ENCODE measurements at places on chromosomes 5 and 9.

DNA sequence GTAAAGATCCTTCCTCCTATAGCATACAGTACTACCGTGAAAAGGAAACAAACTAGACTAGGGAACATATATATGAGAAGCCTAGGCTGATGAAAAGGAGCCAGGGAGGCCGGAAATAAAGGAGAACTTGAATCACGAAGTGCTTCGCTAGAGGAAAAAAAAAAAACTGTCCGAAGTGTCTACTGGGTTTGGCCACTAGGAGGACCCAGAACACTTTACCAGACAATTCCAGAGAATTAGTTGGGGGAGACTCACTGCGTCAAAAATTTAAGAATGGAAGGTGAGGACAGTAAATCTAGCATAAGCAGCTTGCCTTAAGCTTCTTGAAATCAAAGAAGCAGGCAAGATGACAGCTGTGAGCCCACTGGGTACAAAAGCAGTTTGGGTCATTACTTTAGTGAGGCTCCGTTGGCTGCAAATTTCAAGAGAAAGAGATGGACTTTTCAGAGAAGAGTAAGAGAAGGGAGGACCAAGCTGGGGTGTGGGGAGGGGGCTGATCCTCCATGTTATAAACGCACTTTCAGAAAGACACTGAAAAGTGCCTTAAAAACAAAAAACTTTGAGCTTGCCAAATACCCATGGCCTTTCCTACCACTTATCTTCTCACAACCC, 47.4 kb downstream of the P4HA2 start:
- no peak for DNase-seq

DNA sequence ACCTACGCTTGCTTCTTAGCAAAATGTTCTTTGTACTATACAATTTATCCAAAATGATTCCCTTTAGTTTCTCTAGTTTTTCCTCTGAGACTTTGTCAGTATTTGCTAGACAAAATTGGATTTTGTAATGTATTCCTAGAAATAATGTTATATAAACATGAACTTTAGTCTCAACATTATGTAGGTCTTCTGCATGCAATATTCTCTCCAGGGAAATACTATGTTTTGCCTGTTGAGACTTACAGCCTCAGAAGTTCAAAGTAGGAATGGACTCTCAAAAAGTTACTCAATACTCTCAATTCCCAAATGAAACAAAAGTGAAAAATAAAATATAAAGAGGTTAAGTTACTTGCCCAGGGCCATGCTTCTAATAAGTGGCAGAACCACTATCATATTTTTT, 24.8 kb upstream of the SMC2 start:
- DNase-seq, result no peak

GRCh38 chr9:96020300-96020791, 144.9 kb downstream of the ERCC6L2 start:
- no peak for DNase-seq

DNA sequence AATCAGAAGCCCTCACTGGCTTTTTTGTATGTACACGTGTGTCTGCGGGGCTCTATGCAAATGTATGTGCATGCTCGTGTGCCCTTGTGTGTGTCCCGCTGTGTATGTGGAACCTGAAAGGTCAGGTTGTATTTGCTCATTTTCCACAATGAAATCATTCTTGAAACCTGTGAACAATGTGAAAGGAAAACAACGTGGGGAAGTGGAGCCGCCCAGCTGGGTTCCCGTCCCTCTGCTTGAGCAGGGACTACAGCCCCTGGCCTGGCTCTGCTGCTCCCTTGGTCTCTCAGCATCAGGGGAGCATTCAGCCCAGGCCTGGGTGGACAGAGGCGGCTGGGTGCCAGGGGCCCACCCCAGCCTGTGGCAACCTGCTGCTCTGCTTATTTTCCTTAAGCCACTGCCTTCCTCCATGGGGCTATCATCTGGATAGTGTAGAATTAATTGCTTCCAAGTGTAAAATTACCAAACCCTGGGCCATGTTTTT, 3.0 kb downstream of the ECSCR start:
- no peak for DNase-seq

- no peak for DNase-seq
Observed at GRCh38 chr9:96514108-96514799, 64.3 kb downstream of the HABP4 start.

DNA sequence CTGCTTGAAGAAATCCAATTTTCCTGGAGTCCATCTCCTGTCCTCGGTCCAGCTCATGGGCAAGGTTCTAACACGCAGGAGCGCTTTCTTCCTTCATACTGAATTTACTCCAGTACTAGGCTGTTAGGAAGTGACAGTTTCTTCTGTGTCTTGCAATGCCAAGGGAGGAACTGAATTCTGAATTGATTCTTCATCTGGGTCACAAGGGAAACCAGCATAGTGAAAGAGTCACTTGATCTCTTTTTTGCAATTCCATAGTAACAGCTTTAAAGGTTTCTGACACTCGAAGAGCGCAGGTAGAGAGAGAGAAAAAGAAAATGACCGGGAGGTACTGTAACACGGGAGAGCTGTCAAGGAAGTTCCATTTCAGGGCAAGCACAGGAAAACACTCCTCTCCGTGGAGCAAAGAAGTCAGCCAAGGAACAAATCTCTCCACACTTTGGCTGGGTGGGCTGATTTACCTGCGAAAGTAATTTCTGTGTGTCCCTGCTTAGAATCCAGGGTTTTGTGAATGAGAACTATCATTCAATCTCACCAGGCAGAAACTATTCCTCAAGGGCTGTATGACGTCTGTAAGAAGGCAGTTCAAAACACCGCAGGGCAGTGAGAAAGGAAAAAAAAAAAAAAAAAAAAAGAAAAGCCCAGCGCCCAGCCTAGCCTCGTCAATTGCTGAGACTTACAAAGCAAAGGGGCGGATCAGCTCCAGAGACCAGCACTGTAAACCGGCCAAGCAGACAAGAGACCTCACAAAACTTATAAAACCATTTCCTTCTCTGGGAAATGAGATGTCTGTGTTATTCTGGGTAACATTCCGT, 617.8 kb downstream of the PDE4D start:
- DNase-seq, result no peak

GRCh38 chr5:53087621-53088121, 21.9 kb downstream of the MOCS2 start:
- DNase-seq, result no peak

GRCh38 chr9:125262294-125262991, 817 bp downstream of the GAPVD1 start:
- no peak for DNase-seq

DNA sequence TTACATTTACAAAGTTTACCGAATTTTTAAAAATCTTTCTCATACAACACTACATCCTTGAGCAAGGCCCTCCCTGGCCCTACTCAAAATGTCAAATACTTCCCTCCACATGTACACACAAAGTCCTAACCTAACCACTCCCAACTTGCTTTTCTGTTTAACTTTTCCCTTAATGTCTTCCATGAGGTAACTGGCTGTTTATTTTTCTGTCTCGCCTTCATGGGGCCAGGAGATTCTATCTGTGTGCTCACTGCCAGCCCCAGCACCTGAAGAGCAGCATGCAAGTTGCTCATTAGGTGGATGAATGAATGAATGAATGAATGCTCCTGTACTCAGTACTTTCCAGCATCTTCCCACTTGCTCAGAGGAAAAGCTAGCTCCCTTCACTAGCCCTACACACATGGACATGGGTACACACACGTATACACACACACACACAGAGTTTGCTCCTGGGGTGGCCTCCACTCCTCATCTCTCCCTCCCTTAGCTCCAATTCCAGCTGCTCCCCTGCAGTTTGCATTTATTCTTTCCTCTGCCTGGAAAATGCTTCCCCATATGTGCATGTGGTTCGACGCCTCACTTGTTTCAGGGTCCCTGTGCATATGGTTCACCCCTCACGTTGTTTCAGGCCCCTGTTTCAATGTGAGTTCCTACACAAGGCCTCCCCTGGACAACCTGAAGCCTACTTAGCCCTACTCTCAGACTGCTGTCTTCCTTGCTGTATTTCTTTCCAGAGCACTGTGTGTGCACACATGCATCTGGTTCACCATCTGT, 165.2 kb downstream of the ROR2 start:
- DNase-seq, result no peak

GRCh38 chr5:10489810-10490426, 48.2 kb downstream of the ROPN1L start:
- no peak for DNase-seq

DNA sequence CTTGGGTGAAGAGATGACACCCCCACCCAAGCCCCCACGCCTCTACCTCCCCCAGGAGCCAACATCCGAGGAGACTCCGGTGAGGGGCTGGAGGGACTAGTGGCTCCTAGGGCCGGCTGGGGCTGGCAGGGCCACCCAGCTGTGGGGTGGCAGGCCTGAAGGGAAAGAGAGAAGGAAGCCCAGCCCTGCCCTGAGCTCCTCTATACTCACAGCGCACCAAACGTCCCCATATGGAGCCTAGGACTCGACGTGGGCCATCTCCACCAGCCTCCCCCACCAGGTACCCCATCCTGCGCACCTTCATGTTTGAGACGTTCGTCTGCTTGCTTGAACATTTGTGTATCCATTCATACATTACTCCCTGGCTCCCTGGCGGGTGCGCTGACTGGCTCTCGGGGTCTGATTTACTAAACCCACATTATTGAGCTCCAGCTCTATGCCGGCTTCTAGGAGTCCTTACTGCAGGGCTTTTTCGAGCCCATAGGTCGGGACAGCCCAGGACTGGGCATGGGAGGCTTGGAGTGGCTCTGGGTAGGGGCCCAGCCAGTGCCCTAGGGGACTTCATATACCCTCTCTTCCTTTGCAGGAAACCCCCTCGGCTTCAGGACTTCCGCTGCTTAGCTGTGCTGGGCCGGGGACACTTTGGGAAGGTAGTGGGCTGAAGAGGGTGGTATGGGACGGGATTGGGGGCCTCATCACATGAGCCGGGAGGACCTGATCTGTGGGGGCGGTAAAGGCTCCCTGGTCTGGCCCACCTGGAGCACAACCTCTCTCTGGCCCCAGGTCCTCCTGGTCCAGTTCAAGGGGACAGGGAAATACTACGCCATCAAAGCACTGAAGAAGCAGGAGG, 9.1 kb downstream of the ZDHHC12 start:
- DNase-seq, result no peak

DNA sequence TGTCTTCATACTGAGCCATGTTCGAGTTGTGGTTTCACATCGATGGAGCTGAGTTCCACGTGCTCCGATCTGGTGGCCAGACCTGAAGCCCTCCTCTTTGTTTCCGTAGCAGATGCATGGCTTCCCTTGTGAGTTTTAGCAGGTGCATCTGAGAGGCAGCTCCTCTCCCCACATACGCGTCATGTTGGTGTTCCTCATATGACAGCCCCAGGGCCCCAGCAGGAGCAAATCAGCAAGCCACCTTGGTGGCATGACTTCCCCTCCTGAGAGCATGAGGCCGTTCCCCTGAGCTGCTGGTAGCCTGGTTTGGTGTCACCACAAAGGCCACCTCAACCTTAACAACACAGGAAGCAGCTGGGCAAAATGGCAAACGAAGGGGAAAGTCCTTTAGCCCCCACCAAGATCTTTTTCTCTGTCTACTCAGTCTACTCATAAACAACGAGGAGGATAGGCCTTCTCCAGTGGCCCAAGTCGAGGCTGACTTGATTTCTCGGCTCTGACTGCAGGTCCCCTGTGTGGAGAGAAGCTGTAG, 5.9 kb downstream of the CYFIP2 start:
- DNase-seq, result peak; percentile 57

DNA sequence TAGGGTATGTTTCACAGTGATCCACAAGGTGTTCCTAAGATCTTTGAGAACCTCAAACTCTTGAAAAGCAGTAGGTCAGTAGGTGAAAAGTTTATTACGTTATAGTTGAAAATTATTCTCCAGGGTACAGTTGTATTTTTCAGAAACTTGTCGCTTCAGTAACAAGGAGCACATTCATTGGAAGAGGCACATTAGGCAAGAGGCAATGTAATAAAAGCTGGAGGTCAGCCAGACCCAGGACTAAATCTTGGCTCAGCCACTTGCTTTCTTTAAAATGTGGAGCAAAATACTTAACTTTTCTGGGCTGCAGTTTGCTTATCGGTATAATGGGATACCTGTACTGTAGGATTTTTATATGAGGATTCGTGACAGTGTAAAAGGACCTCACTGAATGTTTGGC, 45.6 kb downstream of the TLE4 start:
- DNase-seq, result no peak

DNA sequence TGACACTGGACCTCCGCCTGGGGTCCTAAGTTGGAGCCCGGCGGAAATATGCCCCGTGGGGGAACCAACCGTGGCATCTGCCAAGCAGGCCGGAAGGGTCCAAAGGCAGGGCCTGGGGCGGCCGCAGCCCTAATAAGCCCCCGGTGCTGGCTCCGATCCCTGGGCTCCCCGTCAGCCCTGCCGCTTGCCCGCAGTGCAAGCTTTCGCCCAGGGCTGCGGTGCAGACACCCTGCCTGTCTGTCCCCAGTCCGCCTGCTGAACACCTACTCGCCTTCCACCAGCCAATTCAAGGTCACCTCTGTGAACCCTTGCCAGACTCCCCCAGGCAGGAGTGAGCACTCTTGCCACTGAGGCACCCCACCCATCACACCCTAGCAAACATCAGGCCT, 502 bp upstream of the PTGR1 start:
- no peak for DNase-seq

DNA sequence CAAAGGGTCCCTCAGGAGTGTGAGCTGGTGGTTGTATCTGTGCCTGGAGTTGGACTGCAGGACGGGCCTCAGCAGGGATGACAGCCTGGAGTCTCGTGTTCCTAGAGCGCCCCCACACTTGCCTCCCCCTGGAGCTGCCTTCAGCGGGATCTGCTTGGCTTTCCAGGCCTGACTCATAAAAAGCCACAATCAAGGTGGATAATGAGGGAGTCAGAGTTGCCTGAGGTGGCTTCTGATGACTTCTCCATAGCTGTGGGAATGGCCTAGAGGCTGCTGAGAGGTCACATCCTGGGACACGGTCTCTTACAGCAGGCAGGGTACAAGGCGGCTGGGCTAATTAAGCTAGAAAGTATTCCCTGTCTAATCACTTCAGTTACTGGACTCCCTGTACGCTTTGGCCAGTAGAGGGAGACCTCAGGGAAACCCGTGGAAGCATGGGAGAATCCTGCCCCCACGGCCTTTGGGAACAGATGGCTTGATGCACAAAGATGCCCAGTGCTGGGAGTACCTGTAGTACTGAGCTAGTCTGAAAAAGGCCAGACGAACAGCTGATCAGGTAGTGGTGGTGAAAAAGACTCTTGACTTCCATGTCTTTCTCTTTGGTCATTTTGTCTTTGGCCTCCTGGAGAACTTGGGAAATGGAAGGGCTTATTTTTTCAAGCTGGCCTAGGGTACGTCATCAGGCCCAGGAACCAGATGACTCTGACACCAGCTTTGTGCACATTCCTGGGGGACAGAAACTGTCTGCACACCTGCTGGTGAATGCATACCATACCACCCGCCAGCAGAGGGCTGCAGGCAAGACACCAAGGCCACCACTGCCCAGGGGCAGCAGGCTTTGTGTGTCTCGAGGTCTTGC, 16.1 kb upstream of the FRRS1L start:
- no peak for DNase-seq

GRCh38 chr5:170597109-170597751, 93.4 kb downstream of the KCNIP1 start:
- no peak for DNase-seq

GRCh38 chr9:87213948-87214347, 266.6 kb upstream of the GAS1 start:
- DNase-seq, result no peak

GRCh38 chr9:12859704-12860251, 85.0 kb downstream of the LURAP1L start:
- no peak for DNase-seq

All from stimulated activated CD8-positive, alpha-beta memory T cell treated with anti-CD3 and anti-CD28 coated beads, Interleukin-15, amount 100 ng/mL, for 4 hours (primary cell).